ENCODE measurements at places on chromosomes 7 and 10.

GRCh38 chr10:12690525-12691126 lies 310.9 kb downstream of the CCDC3 start:
- no peak for DNase-seq

GRCh38 chr10:1123198-1123597 lies 67.0 kb downstream of the WDR37 start:
- DNase-seq = no peak

- no peak for DNase-seq
Measured at GRCh38 chr10:62815381-62816075, 638 bp downstream of the EGR2 start.

- no peak for DNase-seq
Measured at GRCh38 chr7:39094731-39095130, 117.0 kb downstream of the POU6F2 start.

DNA sequence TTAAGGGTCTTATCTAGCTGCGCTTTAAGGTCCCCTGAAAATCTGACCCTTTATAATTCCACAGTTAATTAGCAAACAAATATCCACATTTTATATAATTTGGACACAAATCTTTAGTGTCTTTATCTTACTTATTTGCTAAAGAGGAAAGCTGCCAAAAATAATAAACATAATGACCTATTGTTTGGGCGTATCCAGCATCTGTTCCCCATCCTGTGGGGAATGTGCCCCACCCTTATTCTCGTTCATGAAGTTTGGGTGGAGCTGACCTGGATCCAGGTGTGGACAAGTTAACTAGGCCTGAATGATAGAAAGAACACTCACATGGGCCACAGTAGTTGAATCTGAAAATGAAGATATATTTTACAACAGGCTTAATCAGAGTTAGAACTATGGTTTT lies 218.3 kb downstream of the CRPPA start:
- no peak for DNase-seq

GRCh38 chr10:59808896-59809643 lies 55.8 kb upstream of the MRLN start:
- DNase-seq = peak; percentile 4

DNA sequence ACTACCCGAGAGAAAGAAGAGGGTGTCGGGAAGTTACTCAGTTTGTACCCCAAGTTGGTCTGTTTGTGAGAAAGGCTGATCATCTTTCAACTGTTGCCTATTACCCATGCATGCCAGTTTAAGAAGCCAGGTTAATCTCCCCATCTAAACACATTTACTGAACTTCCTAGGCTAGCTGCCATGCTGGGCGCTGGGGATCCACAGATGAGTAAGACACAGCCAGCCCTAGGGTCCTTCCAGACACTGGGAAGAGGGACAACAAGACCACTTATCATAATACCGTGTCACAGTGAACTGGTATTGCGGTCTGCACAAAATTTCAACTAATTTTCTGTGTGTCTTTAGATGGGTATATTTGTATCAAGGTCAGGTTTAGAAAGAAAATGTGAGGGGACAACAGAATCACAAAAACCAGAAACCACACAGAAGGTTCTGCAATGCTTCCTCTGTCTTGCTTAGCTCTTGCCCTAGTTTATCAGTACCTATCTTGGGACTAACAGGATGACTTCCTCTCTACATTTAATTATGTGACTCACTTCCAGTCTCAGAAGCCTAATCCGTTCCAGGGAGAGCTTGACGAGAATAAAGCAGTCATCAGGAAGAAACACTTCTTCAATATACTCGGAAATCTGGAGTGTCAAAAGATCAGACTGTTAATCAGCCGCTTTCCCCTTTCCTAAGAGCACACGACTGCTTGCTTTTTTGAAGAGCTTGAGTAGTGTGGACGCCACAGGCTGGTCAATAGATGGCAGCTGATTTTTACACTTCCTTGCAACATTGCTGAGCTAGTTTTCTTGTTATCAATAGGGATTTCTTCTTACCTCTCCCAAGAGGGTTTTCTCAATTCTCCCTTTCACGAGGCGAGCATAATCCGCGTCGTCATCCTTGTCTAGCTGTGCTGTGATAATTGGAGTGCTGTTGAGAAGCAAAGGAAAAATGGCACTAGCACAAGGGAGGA lies 45.7 kb downstream of the POLR3A start:
- no peak for DNase-seq

DNA sequence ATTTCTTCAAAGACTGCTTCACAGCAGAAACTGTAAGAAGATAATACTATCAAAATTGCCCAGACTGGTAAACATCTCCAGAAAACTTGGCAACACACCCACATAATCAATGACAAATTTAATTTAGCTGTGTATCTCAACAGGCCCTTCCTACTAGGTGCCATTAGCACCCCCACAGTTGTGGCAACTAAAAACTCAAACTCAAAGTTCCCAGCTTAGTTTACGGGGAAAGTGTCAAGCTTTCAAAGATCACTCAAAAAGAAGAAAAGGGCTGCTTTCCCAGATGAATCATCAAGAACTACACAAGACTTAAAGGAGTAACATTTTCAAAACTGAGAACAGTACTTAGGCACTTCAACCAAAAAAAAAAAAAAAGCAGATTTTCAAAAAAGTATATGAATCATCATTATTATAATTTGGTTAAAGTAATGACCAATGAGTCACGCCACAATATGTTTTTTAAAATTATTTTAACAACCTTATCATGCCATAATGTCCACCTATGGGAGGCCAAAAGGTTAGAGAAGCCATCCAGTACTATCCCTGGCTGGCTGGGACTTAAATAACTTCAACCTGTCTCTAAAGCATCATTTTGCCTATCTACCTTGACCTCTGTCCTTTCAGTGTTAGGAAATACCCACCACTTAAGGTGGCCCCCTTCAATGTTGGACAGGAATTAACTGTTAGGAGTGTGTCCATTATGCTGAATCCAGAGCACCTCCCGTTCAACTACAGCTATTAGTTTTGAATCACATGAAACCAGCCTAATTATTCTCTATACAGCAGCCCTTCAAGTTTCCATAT lies 90.8 kb downstream of the ZFAND4 start:
- no peak for DNase-seq

GRCh38 chr10:99859585-99859984 lies 77.1 kb downstream of the ABCC2 start:
- no peak for DNase-seq

GRCh38 chr10:70705121-70705861 lies 33.0 kb downstream of the ADAMTS14 start:
- DNase-seq = no peak

DNA sequence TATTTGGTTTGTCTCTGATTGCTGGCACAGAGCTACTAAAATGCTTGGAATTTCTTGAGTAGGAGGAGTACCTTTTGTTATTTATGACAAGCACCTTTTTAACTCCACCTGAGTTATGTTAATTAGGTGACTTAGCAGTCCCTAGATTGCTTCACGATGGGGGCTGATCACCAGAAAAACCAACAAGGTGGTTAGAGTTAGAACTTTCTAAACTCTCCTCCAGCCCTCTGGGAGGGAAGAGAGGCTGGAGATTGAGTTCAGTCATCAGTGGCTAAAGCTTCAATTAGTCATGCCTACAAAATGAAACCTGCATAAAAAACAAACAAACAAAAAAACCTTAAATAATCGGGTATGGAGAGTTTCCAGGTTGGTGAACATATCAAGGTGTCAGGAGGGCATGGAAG lies 23.6 kb upstream of the ING3 start:
- no peak for DNase-seq

- no peak for DNase-seq
Measured at GRCh38 chr10:23686722-23687121, 247.8 kb downstream of the OTUD1 start.

DNA sequence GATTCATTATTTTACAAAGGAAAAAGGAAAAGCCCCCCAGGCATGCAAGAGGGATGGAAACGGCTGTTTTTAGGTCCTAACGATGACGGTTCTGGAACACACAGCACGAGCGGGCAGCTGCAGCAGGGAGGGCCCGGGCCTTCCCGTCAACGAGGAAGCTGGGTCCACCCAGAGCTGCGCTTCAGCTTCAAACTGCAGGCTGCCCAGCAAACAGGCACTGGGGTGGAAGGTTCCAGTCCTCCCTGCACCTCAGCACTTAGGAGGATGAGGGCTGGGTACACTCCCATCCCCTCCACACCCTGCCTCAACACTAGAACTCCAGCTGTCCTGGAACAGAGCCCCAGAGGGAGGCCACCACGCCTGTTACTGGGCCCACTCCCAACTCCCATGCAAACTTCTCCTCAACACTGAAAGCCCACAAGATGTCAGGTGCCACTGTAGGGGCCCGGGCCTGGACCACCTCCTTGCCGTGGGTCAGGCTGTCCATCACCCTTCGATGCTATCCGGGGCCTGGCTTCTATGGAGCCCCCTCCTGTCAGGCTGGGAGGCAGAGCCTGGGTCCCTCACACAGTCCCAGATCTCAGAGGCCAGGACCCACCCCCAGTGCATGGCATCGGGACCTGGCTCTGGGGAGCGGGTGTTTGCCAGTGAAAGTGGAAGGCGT lies 33.0 kb downstream of the PAPOLB start:
- no peak for DNase-seq

DNA sequence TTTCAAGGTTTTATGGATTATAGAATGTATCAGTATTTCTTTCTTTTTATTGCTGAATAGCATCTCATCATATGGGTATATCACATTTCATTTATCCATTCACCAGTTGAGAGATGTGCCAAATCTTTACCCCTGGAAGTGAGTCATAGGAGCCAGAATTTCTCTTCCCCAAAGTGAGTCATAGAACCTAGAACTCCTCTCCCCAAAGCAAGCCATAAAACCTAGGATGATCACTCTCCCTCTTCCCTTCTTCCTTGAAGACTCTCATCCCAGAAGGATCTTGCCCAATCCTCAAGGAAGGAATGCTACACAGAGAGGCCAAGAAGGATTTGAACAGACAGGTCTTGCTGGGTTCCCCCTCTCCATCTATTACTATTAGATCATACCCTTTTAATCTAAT lies 199.9 kb downstream of the EVX1 start:
- DNase-seq = no peak

GRCh38 chr7:142405122-142405765 lies 147.4 kb upstream of the PRSS58 start:
- DNase-seq = no peak

All from NCI-H2227 treated with DMSO at 0.1 percent for 48 hours (cell line).